Temporal lobe (tissue), 4 donors: ENCODE measurements at places on chromosomes 16 and 17. TPM values are rescaled to one million over a fixed set of nuclear protein-coding genes. Genes with fewer than 3 reads are reported as not detected.

Gene DPH1
- total RNA-seq, result 23.1 TPM

Gene MEIOC
- total RNA-seq, result 0.25 TPM

Gene KRT25
- total RNA-seq, result 0.49 TPM

Gene DNAI2
- total RNA-seq, result 0.25 TPM

Gene PIPOX
- total RNA-seq, result 3.0 TPM

Gene RRAD
- total RNA-seq, result 1.5 TPM

Gene ABCC6
- total RNA-seq, result 0.74 TPM

Gene SYNGR3
- total RNA-seq, result 64.4 TPM

Gene TSNAXIP1
- total RNA-seq, result 3.0 TPM

Gene STAT5A
- 0.74 TPM for total RNA-seq

Gene MYO15A
- total RNA-seq, result 2.5 TPM

Gene FOXL1
- total RNA-seq, result 0.49 TPM

Gene DNAAF1
- 0.25 TPM for total RNA-seq

Gene ACE
- 4.4 TPM for total RNA-seq

Gene IL17C
- not detected for total RNA-seq

Gene GGT6
- total RNA-seq, result not detected

Gene ITGAX
- 0.98 TPM for total RNA-seq

Gene GAS7
- 78.9 TPM for total RNA-seq

Gene CORO1A
- total RNA-seq, result 19.2 TPM
